ENCODE measurements at places on chromosomes 6 and 20.

- no peak for DNase-seq
Observed at GRCh38 chr20:58078741-58079522, 149.5 kb downstream of the ANKRD60 start.

- DNase-seq: no peak
Observed at GRCh38 chr6:34027939-34028441, 117.9 kb downstream of the GRM4 start.

- no peak for DNase-seq
Observed at GRCh38 chr6:130113201-130113710, 94.9 kb downstream of the L3MBTL3 start.

DNA sequence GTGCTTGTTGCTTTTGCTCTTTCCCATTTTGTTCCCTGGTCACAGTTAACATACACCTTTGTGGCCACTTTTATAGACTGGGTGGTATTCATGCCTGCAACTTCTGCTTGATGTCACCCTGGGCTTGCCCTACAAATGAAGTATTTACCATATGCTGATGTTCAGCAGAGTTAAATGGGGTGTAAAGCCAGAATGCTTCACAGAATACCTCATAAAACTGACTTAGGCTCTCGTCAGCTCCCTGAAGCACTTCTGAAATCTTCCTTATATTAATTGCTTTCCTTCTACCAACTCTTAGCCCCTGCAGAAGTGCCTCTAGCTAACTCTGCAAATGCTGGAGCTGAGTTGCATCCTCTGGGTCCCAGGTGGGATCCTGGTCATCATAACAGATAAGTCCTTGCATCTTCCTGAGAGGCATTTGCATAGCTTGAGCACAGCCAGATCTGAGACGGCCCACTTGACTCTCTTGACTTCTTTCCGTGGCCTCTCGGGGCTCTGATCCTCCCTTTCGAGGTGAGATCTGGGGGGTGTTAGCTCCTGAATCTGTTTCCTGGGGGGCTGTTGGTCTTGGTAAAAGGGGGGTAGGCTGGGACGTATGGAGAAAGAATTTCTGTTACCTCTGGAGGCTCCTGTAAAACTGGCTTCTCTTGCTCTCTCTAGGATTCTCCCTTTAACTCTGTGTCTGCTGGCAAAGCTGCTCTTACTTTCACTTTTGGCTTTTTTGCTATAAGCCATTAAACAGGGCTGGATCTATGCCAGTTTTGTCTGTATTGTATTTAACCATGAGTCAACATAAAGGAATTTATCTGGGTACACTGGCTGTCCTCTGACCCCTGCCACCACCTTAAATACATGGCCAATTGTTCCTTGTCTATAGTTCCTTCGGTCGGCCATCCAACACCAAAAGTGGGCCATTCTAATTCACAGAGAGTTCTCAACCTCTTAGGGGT lies 223.0 kb upstream of the SYNCRIP start:
- DNase-seq: no peak

DNA sequence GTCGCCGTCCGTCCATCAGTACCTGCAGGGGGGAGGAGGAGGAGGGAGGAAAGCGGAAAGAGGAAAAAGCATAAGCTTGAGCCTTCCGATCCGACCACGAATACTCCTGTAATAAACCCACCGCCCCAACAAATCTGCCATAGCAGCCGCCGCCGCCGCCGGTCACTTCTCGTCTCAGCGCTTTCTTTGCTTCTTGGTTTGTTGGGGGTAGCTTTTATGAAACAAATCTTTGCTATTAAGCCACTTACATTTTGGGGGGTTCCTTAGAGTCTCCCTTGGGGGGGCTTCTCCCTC lies 277 bp downstream of the ADGRB3 start:
- DNase-seq: no peak

GRCh38 chr6:10341605-10342004 lies 73.3 kb downstream of the TFAP2A start:
- no peak for DNase-seq

- no peak for DNase-seq
Observed at GRCh38 chr6:160077526-160077925, 44.1 kb upstream of the SLC22A1 start.

DNA sequence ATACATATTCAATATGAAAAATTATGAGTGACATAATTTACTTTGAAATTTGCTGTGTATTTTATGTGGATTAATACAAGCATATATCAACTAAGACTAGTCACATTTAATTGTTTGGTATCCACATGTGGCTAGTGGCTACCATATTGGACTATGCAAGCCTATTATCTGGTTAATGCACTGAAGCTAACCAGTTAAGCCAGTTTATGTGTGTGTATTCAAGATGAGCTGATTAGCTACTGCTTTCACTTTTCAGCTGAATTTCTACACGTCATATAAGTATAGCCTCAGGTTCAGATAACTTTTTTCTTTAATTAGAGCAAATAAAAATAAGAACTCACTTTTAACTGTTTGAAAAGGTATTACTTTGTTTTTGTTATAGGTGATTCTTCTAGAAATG lies 903.7 kb downstream of the TFAP2A start:
- DNase-seq: no peak

- DNase-seq: no peak
Observed at GRCh38 chr6:43107344-43108062, 31.4 kb downstream of the PTK7 start.

- DNase-seq: no peak
Observed at GRCh38 chr6:10351791-10352190, 63.1 kb downstream of the TFAP2A start.

DNA sequence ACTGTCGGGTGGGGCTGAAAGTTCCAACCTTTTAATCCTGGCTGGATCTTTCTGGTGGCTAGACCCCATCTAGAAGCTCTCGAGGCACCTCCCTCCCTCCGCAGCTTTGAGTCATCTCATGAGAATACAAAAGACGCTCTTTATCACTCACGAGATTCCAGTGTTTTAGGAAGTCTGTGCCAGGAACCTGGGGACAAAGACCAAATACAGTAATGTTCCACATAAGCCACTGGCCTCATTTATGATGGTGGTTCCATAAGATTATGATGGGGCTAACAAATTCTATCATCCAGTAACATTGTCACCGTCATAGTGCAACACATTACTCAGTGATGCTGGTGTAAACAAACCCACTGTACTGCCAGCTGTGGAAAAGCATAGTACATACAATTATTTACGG lies 48.7 kb downstream of the NCOA7 start:
- no peak for DNase-seq

DNA sequence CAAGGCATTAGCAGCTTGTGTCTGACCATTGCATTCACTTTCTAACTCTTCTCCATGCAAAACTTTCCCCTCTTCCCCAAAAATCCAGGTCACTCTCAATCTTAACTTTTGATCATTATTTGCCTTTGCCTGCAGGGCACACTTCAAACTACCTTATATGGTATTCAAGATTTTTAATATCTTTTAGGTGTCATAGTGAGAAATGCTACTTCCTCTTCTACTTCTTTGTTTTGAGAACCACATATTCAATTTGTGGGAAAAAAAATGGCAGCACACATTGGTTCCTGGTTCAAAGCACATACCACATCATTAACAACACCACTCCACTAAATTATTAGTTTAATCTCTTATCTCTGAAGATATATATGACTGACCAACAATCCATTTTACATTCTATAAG lies 1267.0 kb upstream of the CITED2 start:
- DNase-seq: no peak

- peak; percentile 45 for DNase-seq
Observed at GRCh38 chr6:150072201-150072600, 3.3 kb upstream of the ULBP3 start.

GRCh38 chr6:5638666-5639065 lies 368.1 kb downstream of the NRN1 start:
- no peak for DNase-seq

DNA sequence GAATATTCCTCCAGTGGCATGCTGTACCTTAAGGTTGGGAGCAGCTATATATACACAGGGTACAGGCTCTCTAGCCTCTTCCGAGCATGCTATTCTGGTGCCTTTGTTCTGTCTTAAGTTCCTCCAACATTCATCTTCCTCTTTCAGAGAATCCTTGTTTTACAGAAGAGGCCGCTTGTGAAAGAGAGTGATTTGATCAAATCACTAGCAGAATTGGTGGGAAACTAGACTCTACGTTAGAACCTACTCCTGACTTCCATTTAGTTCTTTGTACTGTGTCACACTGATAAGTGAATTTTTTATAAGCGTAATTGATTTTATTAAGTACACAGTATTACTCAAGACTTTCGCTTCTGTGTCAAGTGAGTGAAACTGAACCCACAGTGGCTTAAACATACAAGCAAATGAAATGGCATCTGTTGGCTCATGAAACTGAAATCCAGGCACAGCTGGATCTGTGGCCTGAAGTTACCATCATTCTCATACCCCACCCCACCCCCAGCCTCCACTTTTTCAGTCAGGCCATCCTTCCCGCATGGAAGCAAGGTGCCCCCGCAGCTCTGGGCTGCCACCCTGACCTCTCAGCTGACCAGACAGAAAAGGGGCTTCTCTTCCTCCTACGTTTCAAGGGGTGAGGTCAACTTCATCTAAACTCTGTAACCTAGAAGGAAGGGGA lies 102.3 kb downstream of the RPP40 start:
- DNase-seq: no peak

DNA sequence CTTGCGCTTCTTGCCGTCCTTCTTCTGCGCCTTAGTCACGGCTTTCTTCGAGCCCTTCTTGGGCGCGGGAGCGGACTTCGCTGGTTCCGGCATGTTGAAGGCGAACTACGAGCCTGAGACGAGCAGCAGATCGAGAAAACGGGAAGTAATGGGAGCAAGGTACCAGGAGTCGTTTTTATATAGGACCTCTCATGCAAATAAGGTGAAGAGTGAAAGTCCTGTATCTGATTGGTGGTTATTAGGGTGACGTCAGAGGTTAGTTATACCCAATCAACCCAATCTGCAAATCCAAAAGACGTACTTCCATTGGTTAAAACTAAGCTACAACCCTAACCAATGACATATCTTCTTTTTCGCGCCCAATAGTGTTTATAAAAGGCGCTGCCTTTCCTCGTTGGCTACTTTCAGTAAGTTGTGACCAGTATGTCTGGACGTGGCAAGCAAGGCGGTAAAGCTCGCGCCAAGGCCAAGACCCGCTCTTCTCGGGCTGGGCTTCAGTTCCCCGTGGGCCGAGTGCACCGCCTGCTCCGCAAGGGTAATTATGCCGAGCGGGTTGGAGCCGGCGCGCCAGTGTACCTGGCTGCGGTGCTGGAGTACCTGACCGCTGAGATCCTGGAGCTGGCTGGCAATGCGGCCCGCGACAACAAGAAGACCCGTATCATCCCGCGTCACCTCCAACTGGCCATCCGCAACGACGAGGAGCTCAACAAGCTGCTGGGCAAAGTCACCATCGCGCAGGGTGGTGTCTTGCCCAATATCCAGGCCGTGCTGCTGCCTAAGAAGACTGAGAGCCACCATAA lies 100.6 kb upstream of the PRSS16 start:
- peak; percentile 95 for DNase-seq

GRCh38 chr6:143556529-143556928 lies 45.0 kb upstream of the FUCA2 start:
- DNase-seq: no peak

- no peak for DNase-seq
Observed at GRCh38 chr20:3313683-3314065, 74.7 kb upstream of the SLC4A11 start.

DNA sequence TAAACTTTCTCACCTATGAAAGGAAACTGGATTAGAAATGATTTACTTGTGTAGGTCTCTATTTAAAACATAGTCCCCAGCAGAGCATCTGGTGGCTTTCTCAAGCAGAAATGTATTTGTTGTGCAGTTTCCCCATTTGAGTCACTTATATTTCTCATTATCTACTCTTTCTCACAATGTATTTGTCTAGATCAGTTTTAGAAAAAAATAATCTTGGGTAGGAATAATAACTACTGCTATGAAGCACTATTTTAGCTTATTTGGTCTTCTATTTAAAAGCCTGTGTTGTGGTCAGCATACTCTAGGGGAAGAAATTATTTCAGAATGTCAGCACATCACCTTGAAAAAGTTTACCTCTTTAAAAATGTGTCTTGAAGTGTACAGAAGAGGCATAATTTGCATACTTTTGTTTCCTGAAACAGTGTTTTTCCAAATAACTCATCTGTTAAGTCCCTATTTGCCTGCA lies 60.9 kb upstream of the PRL start:
- no peak for DNase-seq

GRCh38 chr20:63074631-63075030 lies 67.9 kb upstream of the BHLHE23 start:
- DNase-seq: no peak

GRCh38 chr20:16490696-16491095 lies 82.6 kb downstream of the KIF16B start:
- no peak for DNase-seq

Data from CD4-positive, alpha-beta T cell treated with Interleukin-15 for 4 hours (primary cell).